Stimulated activated CD8-positive, alpha-beta memory T cell treated with anti-CD3 and anti-CD28 coated beads, Interleukin-15, amount 100 ng/mL, for 4 hours (primary cell): ENCODE measurements at places on chromosomes 12 and 14.

GRCh38 chr14:68796418-68797101 is 3.7 kb upstream of the ZFP36L1 start:
- DNase-seq: no peak

GRCh38 chr12:32030151-32030550 is 70.9 kb downstream of the RESF1 start:
- no peak for DNase-seq

DNA sequence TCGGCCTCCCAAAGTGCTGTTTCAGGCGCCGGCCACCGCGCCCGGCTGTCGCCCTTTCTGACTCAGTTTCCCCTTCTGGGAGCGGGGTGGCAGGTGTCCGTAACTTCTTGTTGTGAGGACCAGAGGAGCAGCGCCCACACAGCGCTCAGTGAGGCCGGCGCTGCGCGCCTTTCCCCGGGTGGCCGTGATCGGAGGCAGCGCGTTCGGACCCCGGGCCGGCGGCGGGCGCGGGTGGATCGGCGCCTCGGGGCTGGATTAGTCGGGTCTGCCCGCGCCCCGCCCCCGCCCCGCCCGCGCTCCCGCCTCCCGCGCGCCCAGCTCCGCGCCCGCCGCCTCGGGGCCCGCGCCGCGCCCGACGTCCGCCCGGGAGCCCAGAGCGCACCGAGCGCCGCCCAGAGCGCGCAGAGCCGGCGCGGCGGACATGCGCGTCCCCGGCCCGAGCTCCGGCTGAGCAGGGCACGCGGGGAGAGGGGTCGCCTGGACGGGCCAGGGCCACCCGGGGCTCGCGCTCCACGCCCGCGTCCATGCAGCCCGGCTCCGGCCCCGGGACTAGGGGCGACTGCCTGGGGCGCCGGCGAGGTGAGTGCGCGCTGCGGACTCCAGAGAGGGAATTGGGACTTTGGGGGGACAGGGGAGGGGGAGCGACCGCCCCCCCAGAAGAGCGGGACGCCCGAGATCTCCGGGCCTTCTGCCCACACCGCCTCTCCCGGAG is 50.6 kb downstream of the LRCOL1 start:
- no peak for DNase-seq

GRCh38 chr12:113500782-113501311 is 29.2 kb upstream of the LHX5 start:
- no peak for DNase-seq

DNA sequence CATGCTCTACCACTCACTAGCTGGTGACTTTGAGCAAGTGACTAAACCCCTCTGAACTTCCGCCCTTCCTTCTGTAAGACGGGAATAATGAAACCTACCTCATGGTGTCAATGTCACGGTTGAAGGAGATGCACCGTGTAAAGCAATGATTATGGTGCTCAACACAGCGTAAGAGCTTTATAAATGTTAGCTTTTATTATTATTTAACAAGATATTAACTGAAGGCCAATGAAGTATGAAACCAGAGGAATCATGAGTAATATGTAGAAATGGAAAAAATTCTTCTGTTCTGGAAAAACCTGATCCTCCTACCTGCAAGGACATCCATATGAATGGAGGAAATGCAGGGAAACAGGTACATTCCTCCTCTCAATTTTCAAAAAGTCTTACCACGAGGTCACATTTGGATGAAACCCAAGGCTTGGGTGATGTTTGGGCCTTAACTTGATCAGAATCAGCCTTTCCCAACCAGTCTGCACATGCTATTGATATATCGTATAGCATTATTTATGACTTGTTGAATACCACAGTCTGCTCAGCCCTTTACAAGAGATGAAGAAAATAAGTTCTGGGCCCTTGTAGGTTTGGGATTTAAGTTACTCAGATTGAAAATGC is 166.8 kb upstream of the TBX3 start:
- DNase-seq: no peak

DNA sequence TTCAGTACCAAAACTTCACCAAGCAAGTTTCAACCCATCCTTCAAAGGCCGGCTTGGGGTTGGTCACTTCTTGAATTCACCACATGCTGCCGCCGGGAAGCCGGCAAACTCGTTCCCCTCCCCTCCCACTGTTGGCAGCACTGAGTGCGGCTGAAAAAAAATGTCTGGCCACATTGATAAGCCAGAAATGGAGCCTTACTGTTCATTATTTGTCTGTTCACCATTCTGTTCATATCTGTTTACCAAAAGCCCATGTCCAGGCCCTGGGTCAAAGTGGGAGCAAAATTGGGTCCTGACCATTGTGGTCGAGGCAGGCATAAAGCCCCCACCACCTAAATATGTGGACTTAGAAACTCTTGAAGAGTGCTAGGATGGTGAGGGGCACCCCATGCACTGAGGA is 7.3 kb upstream of the HSP90AA1 start:
- no peak for DNase-seq

DNA sequence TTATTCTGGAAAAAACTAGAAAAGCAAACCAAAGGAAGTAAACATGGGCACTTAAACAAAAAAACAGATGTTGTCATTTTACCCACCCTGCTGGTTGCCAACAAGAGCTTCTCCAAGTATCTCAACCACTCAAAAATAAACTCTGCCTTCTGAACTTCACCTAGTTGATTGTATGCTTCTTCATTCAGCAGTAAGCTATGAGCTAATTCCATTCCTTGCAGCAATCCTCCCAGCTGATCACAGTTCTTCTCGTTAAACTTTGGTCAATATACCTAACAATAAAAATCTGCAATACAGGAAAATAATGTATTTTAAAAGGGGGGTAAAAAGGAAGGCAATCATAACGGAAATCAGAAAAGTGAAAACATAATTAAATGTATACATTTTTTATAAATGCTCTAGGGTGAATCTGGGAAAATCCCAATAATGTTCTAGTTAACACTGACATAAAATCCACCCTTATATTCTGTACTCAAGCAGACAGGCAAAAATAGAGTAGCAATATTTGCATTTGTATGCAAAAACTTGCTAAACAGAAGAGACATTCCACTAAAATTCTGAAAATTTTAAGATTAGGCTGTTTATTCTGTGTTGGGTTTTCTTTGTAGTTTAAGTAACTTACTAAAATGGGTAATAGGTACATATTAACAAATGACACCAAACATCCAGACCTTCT is 17.4 kb downstream of the HEATR5A start:
- DNase-seq: no peak

GRCh38 chr12:32692358-32692757 is 13.3 kb downstream of the DNM1L start:
- no peak for DNase-seq

DNA sequence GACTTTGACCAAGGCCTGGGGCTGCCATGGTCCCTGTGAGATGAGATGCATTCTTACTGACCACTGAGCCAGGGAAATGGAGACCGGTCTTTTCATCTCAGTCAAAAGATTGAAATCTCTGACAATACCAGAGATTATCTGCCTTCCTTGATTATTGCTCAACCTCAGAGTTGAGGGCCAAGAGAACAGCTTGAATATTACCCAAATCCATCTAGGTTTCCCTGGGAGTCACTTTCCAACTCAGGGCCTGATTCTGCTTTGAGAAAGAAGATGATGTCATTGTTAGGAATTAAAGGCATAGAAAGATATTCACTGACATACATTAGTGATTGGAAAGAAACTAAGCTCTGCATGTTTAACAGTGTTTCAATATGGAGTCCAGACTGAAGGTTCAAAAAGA is 515.9 kb upstream of the TBX3 start:
- DNase-seq: no peak

GRCh38 chr12:24760162-24760561 is 188.7 kb downstream of the BCAT1 start:
- no peak for DNase-seq

- no peak for DNase-seq
Observed at GRCh38 chr12:110071504-110071903, 23.2 kb upstream of the C12orf76 start.

DNA sequence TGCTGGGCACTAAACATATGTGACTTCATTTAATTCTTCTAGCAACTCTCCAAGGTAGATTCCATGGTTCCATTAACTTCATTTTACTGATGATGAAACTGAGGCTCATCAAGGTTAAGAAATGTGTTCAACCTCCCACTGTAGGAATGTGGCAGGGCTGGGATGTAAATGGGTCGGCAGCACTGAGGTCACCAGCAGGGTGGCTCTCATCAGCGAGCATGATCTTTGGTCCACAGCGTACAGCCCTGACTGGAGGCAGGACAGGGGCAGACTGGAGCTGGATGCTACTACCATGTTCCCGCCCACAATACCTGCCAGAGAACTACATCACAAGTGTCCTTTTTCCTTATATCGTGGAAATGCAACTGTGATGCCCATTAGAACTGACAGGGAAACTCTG is 4.6 kb downstream of the APPL2 start:
- no peak for DNase-seq

- no peak for DNase-seq
Observed at GRCh38 chr14:25226214-25226613, 176.3 kb upstream of the STXBP6 start.

DNA sequence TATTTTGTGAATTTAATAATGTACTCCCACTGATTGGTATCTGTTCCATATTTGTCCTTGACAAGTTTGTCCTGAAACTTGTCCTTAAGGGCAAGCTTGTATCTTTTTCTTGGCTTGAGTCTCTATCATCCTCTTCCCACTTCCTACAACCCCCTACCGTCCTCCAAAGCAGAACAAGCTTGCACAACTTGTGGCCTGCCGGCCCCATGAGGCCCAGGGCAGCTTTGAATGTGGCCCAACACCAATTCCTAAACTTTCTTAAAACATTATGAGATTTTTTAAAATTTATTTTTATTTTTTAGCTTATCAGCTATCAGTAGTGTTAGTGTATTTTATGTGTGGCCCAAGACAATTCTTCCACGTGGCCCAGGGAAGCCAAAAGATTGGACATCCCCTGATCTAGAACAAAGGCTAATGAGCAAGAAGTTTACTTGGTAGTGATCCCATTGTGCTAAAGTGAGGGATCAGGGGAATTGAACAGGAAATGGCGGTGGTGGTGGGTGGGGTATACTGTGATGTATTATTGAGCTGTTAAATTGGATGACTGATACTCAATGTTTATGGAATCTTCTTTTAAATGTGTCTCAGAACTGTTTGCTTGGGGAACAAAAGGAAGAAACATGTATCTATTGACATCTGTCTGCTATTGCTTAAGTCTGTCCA is 37.8 kb downstream of the TMX1 start:
- DNase-seq: no peak

DNA sequence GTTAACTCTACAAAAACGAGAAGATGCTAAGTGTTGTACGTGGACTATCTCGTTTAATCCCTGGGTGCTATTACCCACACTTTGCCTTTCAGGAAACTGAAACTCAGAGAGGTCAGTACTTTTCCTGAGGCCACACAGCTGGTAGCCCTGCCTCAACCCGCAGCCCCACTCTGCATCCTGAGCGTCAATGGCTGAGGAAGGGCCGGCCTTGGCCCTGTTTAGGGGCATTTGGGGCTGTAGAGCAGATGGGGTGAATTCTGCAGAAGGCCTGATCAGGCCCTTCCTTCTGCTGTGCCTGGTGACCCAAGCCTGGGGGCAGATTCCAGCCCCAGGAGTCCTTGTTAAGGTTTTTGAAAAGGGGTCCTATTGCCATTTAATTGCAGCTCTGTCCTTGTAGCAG is 3.7 kb upstream of the CCDC197 start:
- DNase-seq: no peak
